Lung (tissue), 17 donors: ENCODE measurements at places on chromosomes 4 and X. TPM values are rescaled to one million over a fixed set of nuclear protein-coding genes. Genes with fewer than 3 reads are reported as not detected.
A peak's percentile ranks its signal among the peaks of the same experiment; 100 is the strongest.

DNA sequence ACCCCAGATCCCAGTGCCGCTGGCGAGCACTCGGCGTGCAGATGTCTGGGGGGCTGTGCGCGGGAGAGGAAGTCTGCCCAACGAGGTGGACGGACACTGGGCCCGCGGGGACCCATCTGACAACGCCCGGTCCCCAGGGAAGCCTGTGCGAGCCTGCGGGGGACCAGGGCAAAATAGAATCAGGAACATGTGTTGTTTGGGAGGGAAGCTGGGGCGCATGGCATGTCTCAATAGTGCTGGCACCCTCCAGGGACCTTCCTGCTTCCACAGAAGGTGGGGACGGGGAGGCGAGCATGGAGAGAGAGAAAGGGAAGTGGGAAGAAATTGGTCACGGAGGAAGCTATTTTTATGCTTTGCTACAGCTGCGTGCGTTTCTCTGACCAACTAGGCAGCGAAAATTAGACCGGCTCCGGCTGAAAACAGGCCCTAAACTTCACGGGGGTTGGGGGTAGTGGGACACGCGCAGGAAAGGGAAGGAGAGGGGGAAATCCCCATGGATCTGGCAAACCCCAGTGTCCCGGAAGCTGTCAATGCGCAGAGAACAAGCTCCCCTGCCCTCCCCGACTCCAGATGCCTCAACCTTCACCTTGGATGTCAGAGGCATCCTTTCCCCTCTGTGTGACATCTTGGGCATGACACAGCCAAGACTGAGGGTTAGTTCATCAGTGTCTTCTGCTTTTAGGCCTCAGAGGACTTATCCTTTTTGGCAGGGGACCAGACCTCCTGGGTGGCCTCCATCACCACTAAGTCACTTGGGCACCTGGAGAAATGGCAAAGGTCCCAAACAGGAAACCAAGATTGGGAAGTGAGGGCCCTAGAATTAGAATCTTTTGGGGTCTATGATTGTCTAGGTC is 169.8 kb upstream of the BCOR start:
- peak; percentile 37 for DNase-seq

GRCh38 chr4:66640233-66640990 is 904.9 kb downstream of the CENPC start:
- DNase-seq: no peak

DNA sequence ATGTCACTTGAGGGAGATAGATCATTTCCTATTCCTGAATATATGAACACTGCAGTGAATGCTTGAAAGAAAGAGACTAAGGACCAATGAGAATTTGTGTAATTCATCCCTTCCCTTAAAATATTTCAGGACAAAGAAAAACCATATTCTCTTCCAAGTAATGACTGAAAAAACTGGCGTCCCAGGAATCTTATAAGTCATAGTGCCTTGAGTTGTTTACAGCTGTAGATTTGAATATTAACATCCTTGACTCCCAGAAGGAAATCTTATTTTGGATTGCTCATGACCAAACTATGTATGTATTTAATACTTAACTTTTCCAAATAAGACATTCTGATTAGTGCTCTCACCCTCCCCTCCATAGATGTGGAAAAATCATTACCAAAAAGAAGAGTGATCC is 55.5 kb downstream of the CLDN22 start:
- no peak for DNase-seq

GRCh38 chr4:185088899-185089298 is 54.2 kb upstream of the SLC25A4 start:
- no peak for DNase-seq

GRCh38 chrX:70672326-70672725 is 227.7 kb downstream of the DLG3 start:
- DNase-seq: no peak

The SSX4B gene
- polyA plus RNA-seq: not detected
